Vein endothelial cell (primary cell): ENCODE measurements at places on chromosomes 1 and 21. TPM values are rescaled to one million over a fixed set of nuclear protein-coding genes. Genes with fewer than 3 reads are reported as not detected.

Gene CNTN2
- not detected in 2 replicates for total RNA-seq

Gene ADGRL2
- total RNA-seq, result 135 and 191 TPM in 2 replicates

Gene GFI1
- under 0.01 TPM in 1 of 2 replicates, not detected in the other for total RNA-seq

Gene FAM163A
- 0.10 TPM in 1 of 2 replicates, not detected in the other for total RNA-seq

Gene ADAMTS4
- 14.0 and 44.2 TPM in 2 replicates for total RNA-seq

Gene C1orf94
- not detected in 2 replicates for total RNA-seq

Gene RIIAD1
- total RNA-seq, result not detected in 2 replicates

Gene DOP1B
- 11.8 and 12.1 TPM in 2 replicates for total RNA-seq

Gene MRTO4
- 35.3 and 46.0 TPM in 2 replicates for total RNA-seq

Gene FAM76A
- total RNA-seq, result 6.9 and 11.8 TPM in 2 replicates

Gene NBPF26
- 8.6 and 8.8 TPM in 2 replicates for total RNA-seq

Gene PTPN22
- total RNA-seq, result under 0.01 and 0.67 TPM in 2 replicates

Gene PDC
- total RNA-seq, result not detected in 2 replicates

Gene DCDC2B
- total RNA-seq, result not detected in 2 replicates
